Activated T-cell treated with anti-CD3 and anti-CD28 coated beads for 24 hours (primary cell): ENCODE measurements at places on chromosomes 13 and 19.

GRCh38 chr13:59495299-59495698 is 668.4 kb downstream of the DIAPH3 start:
- DNase-seq: no peak

DNA sequence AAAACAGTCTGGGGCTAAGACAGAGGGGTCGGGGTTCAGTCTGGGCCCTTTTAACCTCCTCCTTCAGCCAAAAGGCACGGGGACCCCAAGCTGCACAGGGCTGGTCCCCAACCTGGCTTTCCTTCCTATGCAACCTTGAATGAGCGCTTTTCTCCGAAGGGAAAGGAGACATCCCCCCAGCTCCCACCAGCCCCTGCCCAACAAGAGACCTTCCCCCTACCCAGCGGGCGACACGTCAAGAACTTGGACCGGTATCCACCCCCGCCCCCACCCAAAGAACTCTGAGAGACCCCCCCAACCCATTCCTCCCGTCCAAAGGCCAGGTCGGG is 35.0 kb upstream of the NANOS3 start:
- DNase-seq: no peak

DNA sequence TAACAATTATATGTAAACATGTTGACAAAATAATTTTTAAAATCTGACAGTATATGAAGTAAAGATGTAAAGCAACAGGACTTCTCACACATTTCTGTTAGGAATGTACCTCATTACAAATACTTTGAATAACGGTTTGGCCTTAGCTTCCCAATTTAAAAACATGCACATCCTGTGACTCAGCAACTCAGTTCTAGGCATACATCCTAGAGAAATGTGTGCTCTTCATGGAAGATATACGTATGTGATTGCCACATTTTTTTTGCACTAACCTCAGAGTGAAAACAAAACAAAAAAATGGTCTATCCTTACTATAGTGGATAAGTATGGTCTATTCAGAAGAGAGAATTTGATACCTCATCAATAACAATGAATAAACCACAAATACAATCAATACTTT is 314.6 kb downstream of the LIG4 start:
- no peak for DNase-seq

DNA sequence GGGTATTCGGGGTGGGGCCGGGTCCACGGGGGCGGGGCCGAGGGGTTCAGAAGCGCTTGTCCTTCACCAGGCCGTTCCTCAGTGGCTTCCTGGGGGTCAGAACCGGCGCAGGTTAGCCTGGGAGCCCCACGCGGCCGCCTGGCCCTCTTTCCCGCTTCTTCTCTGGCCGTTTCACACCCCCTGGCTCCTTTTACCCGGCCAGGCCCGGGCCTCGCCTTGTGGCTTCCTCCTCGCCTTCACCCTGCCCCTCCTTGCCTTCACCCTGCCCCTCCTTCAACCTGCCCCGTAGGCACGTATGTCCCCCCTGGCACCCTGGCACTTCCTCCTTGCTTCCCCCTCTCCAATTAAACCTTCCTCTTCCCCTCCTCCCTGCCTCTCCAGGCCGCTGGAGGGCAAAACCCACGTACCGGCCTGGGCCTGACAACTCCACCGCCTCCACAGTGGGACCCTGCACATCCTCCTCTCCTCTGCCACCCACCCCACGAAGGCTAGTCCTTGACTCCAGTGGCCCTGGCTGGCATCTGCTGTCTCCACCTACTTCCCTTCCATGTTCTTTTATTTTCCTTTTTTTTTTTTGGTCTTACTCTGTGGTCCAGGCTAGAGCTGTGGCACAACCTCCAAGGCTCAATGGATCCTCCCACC is 25.3 kb downstream of the CERS1 start:
- no peak for DNase-seq

- DNase-seq: no peak
These were observed 3.8 kb downstream of the CDX2 start for GRCh38 chr13:27965343-27965739.

DNA sequence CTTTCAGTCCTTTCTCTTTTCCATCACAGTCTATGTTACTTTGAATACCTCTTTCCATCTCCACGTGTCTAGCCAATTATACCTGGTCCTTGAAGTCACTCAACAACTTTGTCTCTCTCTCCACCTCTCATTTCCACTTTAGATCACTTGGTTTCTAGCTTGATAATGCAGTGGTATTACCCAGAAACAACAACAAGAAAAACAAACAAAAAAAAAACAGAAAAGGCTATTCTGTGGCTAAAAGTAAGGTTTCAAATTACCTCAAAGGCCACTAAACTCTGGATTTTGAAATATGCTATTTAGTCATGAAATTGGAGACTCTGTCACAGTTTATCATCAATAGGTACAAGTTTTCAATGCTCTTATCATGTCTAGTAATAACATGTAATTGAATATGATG is 184.8 kb downstream of the PCDH9 start:
- no peak for DNase-seq

GRCh38 chr13:59715611-59716010 is 448.1 kb downstream of the DIAPH3 start:
- DNase-seq: no peak

DNA sequence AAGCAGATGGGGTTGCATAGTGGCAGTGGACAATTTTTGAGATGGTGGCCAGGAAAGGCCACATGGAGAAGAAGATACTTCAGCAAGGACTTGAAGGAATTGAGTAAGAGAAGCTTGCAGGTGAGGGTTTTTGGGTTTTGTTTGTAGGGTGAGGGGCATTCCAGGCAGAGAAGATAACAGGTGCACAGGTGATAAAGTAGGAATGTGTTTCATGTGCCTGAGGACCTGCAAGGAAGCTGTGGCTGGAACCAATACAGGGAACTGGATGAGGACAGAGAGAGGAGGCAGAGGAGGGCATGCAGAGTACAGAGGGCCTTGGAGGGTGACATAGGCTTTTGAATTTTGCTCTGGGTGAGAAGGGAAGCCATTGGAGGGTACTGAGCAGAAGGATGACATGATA is 314.5 kb downstream of the KLF12 start:
- no peak for DNase-seq

DNA sequence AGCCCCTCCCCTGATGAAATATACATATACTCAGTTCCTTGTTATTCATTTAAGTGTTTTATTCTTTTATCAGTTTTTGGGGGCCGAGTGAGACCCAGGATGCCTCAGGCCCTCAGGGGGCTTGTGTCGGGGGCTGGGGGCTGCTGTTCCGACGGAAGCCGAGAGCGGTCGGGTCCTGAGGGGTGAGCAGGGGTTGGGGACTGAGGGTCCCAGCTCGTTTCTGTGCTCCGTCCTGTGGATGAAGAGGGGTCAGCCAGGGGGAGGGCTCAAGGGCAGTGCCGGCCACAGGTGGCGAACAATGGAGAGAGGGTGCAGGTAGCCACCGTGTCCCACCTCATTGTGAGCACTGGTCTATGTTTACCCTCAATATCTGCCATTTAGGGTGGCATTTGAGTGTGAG is 1.9 kb downstream of the PCP2 start:
- DNase-seq: no peak

- DNase-seq: no peak
These were observed 42.6 kb downstream of the KPNA3 start for GRCh38 chr13:49749848-49750247.

DNA sequence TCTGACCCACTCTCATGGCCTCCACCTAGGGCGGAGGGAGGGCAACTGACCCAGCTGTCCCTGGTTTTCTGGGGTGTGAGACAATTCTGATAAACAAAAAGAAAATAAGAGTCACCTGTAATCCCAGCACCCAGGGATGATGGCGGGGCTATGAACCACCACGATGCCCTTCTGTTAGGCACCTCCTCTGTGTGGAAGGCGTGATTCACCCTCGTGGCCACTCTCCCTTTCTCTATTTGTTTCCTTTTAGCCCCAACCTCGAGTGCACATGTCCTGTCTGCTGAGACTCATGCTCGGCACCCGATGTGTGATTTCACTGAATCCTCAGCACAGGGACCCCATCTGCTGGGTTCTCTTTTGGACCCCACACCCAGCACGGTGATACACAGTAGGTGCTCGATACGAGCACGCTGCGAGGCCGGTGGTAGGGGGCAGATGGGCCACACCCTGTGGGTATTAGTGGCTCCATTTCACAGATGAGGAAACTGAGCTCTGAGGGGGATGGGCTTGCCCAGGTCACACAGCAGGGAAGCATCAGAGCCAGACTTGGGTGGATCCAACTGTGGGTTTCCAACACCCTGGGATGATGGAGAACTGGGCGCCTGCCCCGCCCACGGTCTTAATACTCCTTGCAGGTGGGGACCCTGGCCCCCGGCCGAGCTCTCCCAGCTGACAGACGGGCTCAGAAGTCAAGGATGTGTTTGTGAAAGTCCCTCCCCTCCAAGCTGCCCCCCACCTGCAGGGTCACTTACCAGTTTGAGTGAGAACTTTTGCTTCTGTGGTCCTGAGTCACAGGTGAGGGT is 24.9 kb downstream of the VRK3 start:
- no peak for DNase-seq

- DNase-seq: no peak
These were observed 48.5 kb upstream of the KL start for GRCh38 chr13:32967584-32968182.

- peak; percentile 54 for DNase-seq
These were observed 12.8 kb downstream of the MOB3A start for GRCh38 chr19:2083174-2083854.

- no peak for DNase-seq
These were observed 29.9 kb downstream of the EFNA2 start for GRCh38 chr19:1315470-1316166.

GRCh38 chr13:96794669-96795068 is 199.6 kb downstream of the OXGR1 start:
- DNase-seq: no peak

DNA sequence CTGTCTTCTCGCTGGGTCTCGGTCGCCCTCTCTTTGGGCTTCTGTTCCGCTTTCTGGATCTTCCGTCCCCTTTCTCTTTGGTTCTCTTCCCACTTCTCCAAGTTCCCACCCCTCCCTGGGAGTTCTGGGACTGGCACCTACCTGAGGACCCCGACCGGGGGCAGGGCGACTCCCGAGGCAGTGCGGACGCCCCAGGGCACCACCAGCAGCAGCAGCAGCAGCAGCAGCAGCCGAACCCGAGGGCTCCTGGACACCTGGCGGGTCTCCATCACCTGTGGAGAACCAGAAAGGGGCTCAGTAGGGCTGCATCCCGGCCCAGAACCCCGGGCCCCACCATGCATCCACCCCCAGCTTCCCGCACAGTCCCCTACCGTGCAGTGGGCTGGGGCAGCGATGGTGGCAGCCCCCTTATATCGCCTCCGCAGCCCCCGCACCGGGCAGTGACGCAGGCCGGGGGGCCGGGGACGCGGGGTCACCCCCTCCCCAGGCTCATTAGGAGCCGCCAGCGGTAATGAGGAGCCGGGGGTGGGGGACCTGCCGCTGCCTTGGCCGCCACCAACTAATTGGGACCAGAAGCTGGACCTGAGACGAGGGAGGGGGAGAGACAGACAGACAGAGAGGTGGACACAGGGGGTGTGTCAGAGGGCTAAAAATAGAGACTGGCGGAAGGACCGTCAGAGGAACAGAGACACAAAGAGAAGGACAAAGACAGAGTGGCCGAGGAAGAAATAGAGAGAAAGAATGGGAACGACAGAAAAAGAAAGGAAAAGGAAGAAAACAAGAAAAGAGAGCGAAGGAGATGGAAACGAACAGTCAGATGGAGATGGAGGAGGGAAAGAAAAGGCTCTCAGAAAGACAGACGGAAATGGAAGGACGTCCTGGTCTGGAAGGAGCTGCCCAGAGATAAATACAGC is at the start of gene PTH2:
TSS of gene PTH2 (minus strand) at position 371 of the 914 bp plus-strand sequence. CDS start at position 269, 102 bp downstream.
- no peak for DNase-seq

- DNase-seq: peak; percentile 78
These were observed at the start of gene GPC5 for GRCh38 chr13:91398413-91399188. Gene GPC5, plus strand, starts transcription at chr13:91398621.

DNA sequence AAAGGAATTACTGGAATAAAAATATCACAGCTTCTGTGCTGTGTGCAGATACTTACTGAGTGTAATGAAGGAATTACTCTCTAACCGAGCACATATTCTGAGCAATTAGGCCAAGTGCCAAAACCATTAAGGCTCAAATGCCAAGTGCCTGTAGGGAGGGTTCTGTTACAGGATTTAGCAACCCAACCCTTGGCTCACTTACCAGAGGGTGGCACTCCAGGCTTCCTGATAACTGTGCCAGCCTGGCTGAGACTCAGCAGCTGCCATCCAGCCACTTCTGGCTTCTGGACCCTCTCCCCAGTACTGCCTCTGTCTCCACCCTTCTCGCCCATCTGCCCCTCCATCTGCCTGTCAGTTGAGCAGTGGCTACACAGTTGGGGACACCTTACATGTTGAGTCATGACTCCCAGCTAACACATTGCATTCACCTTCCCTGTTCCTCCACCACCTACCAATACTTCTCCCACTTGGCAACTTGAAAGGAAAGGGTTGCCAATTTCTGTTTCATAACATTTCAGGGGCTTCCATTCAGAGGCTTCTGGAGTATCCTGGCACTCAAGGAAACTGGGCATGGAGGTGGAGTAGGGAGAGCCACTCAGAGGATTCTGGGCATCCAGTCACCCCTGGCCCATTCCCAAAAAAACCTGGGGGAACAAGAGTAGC is 110.5 kb downstream of the COG6 start:
- no peak for DNase-seq
